Activated gamma-delta T cell treated with anti-CD3 and anti-CD28 coated beads, Interleukin-2, amount 50 U/mL, for 16 hours (primary cell): ENCODE measurements at places on chromosomes 4 and X.

DNA sequence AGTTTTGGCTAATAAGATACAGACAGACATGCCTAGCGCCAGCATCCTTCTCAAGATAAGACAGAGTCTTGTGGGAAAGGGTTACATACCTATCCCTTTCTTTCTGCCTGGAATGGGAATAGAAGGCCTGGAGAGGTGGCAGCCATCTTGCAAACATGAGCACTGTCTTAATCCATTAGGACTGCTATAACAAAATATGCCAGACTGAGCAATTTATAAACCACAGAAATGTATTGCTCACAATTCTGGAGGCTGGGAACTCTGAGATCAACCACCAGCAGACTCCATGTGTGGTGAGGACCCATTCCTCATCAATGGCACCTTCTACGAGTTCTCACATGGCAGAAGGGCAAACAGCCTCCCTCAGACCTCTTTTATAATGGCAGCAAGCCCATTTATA lies 26.5 kb upstream of the NEIL3 start:
- no peak for DNase-seq

DNA sequence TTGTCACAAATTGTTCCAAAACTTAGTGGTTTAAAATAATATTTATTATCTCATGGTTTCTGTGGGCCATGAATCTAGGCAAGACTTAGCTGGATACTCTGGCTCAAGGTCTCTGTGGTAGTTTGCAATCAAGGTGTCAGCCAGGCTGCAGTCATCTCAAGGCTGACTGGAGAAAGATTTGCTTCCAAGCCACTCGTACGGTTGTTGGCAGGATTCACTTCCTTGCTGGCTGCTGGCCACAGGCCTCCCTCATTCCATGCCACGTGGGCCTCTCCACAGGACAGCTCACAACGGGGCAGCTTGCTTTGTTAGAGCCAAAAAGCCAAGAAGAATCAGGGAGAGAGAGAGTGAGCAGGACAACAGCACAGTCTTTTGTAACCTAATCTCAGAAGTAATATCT lies 101.4 kb downstream of the WWC2 start:
- DNase-seq: no peak

GRCh38 chrX:25019707-25020390 lies 4.1 kb upstream of the ARX start:
- no peak for DNase-seq

- no peak for DNase-seq
Measured at GRCh38 chrX:93868289-93868965, 194.4 kb downstream of the FAM133A start.

DNA sequence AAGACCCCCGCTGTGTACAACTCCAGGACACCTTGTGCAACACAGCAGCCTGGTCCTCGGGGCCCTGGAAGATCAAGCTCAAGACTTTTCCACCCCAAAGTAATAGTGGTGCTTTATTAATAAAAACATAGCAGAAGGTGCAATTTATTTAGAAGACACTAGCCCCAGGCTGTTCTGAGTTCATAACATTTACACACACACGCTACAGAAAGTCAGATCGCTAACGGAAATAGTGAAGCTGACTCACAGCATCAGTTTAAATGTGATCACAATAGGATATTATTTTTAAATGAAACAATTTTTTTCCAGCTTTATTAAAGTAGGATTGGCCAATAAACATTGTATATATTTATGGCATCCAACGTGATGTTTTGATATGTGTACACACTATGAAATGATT lies 141.0 kb downstream of the STK32B start:
- no peak for DNase-seq

- DNase-seq: no peak
Measured at GRCh38 chrX:129705377-129705925, 33.3 kb upstream of the XPNPEP2 start.

DNA sequence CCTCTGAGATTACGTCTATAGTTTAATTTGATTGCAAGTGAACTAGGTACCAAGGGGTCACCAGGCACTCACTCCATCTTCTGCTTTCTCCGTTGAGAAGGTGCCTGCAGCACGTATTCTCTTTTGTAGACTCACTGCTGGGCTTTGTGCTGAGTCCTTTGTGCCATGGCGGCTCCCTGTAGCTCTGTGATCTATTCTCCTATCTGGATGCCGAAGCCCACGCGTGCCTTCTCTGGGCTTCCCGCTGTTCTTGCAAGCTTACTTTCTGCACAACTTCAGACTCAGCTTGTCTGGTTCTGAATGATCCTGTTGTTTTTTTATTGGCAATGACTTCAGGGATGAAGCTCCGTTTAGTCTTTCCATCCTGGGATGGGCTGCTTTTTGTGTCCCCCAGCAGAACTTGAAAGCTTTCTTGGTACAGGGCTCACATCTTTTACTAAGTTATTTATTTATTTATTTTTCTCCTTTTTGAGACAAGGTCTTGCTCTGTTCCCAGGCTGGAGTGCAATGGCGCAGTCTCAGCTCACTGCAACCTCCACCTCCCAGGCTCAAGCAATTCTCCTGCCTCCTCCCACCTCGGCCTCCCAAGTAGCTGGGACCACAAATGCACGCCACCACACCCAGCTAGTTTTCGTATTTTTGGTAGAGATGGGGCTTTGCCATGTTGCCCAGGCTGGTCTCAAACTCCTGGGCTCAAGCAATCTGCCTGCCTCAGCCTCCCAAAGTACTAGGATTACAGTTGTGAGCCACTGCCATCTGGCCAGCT lies 100.9 kb upstream of the NKX1-1 start:
- no peak for DNase-seq

DNA sequence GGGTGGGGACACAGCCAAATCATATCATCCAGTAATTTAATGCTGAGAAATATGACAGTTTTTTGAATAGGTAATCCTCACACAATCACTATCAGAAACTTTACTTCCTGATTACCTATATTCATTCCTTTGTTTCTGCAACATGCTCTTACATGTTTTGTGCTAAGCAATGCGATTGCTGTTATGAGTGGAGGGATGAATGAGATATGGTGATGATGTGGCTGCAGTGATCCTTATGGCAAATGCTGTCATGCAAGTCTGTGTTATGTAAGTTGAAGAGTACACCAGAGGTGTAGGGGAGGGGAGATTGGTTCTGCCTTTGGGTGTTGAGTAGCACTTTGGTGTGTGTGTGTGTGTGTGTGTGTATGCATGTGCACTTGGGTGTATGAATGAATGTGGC lies 14.6 kb downstream of the HERC3 start:
- no peak for DNase-seq

- DNase-seq: no peak
Measured at GRCh38 chr4:139469216-139469615, 15.3 kb downstream of the RAB33B start.
